Left renal cortex interstitium (tissue), 4 donors: ENCODE measurements at places on chromosomes 3 and 15. TPM values are rescaled to one million over a fixed set of nuclear protein-coding genes. Genes with fewer than 3 reads are reported as not detected.

DNA sequence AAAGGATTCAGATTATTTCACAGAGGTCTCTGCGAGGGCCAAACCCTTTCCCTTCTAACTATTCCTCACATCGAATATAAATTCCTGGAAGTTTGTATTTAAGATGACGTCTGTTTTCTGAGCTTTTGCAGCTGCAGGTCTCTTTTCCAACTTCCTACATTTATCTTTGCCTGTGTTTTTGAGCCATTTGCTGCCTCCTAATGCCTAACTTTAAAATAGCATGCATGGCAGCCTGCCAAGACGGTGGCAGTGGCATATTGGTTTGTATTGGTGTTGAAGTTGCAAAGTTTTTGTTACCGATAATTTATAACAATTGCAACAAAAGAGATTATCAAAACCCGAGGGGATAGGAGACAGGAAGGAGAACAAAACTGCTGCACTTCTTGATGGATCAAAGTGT lies 187.1 kb upstream of the DNAJC19 start:
- peak; percentile 38 for DNase-seq

DNA sequence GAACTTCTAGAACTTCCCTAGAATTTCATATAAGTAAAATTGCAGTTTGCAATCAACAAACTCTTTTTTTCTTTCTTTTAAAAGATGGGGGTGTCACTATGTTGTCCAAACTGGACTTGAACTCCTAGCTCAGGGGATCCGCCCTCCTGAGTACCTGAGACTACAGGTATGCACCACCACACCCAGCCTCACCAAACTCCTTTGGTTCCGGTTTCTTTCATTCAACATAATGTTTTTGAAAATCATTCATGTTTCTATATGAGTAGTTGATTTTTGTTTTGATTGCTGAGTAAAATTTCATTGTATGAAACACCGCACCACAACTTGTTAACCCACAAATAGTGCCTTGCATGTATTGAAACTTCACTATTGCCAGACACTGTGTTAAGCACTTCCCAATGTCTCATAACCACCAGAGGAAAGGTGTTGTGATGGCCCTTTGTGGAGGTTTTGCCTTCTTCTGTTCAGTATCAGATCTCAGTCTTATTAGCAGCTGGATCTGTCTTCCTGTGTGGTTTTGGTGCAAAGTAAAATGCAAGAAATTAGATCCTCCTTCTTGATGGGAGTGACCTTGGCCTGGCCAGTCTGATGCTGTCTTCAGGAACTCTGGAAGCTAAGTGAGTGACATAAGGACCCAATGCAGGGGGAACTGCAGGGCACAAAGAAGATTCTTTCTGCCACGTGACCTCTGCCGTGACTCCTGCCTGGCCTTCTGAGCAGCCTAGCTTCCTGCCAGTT lies 78.8 kb upstream of the UBE2E1 start:
- no peak for DNase-seq

Gene VWA5B2
- 1.9 TPM for polyA plus RNA-seq

Gene LINGO1
- 12.9 TPM for polyA plus RNA-seq

GRCh38 chr3:62954580-62954979 lies 79.4 kb upstream of the CADPS start:
- DNase-seq, result no peak

- DNase-seq, result no peak
Measured at GRCh38 chr3:112736386-112736785, 95.4 kb upstream of the CCDC80 start.

GRCh38 chr3:33659856-33660434 lies 58.1 kb downstream of the CLASP2 start:
- no peak for DNase-seq

Gene SLC7A14
- polyA plus RNA-seq, result 2.8 TPM

DNA sequence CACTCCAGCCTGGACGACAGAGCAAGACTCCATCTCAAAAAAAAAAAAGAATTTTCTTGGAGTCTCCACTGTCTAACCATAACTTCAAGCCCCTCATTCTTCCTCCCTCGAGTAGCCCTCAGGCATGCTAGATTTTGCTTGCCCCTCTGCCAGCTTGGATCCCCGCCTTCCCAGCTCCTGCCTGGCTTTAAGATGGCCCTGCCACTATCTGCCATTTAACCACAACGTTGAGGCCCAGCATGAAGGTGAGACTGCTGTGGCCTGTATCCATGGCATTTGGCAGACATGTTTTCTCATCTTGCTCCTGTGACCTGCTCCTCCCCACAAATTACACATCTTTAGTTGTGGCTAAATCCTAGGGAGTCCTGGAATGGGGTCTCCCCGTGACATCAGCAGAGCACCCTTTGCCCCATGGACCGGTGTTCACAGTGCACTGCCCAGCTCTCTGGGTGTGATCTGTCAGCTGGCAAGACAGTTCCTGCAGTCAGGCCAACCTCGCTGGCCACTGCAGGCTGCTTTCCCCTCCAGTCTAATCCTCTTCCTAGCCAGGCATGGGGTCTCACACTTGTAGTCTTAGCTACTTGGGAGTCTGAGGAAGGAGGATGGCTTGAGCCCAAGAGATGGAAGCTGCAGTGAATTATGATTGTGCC lies 10.4 kb downstream of the VPS18 start:
- DNase-seq, result no peak

DNA sequence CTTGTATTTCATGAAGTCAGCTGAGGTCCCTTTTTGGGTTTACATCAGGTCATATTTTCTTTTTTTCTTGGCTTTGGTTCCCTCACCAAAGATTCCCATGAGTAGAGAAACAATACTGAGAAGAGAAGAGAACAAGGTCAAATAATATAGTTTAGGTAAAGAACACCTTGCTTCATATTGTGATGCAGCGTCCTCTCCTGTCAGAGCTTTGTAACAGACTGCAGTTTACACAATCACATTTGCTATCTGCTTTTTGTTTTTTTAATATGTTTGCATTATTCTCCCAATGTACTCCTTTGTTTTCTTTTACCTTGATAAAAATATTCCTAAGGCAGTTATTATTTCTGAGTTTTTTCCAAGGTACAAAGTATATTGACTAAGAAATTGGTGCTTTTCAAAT lies 283.2 kb downstream of the SHOX2 start:
- DNase-seq, result no peak

GRCh38 chr3:45807133-45807532 lies 10.8 kb upstream of the SLC6A20 start:
- no peak for DNase-seq
